ENCODE measurements at places on chromosomes 12 and 14.
A peak's percentile ranks its signal among the peaks of the same experiment; 100 is the strongest.

DNA sequence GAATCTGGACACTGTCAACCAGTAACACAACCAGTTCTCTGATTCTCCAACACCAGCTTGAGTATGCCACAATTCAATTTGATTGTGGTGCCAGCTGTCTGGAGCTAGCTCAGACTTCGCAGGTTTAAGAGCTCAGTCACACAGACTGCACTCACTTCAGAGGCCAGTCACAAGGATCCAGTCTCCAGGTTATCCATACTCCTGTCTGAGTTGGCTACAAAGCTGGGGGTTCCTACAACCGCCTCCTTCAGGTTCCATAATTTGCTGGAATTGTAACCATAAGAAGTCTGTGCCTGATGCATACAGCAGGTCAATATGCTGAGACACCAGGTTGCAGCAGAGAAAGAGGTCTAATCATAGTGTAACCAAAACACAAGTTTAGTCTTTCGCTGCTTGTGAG lies 70.5 kb upstream of the CPSF6 start:
- DNase-seq, result no peak

- no peak for DNase-seq
Measured at GRCh38 chr12:119476951-119477350, 116.6 kb upstream of the TMEM233 start.

GRCh38 chr12:115617391-115617790 lies 660.1 kb downstream of the MED13L start:
- DNase-seq, result no peak

DNA sequence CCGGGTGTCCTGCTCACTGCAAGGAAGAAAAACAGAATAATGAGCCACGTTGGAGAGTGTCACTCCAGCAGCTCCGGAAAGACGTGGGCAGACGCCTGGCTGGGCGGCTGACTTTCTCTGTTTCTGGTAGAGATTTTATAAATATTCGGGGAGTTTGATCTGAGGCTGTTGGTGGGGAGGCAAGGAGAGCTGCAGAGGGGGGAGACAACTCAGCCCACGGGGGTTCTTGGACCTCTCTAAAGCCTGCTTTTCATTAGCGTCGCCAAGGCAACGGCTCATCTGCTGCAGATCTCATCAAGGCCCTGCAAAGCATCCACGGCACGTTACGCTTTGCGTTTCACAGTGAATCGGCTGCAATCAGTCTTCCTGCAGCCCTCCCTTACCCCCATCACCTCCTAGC lies 207.2 kb downstream of the ZFP36L1 start:
- no peak for DNase-seq

DNA sequence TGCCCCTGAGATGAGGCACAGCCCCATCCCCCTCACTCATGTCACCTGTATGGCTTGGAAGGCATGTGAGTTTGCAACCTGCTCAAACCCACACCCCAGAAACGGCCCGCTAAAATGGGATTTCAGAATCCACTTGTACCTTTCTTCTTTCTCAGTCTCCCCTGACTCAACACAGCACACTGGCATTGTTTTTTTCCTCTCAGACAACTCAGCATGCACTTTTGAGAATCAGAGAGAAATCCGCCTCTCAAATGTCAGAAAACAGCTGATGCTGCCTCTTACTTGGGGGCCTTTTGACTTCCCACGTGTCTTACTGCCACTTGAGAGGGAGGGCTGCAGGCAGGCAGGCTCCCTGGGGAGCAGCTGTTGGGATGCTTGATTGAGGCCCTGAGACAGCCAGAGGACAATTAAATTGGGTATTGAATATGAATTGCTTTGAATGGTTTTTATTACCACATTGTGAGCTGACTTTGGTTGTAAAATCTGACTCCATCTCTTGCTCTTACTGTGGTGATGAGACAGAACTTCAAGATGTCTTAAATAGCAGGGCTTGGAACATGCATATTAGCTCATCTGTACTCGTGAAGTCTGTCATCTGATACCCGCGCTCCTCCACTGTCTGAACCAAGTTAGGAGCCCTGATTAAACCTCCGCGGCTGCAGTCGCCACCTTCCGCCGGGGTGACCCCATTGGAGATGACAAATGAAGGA lies 96.6 kb downstream of the APAF1 start:
- peak; percentile 98 for DNase-seq

GRCh38 chr12:94710933-94711332 lies 60.6 kb upstream of the TMCC3 start:
- no peak for DNase-seq

DNA sequence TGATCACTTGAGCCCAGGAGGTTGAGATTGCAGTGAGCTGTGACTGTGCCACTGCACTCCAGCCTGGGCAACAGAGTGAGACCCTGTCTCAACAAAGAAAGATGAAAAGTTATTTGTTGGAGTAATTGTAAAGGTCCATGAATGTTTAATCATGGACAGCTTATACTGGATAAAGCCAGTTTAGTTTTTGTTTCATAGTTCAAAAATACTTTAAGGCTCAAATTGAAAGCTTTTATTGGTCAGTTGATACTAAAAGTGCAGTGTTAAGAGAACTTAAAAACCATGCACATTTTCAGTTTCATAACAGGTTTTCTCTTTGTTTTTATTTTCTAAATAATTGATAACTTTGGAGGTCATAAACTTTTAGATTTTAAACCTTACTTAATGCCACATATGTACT lies 108.4 kb downstream of the MON2 start:
- DNase-seq, result no peak
